ENCODE measurements at places on chromosomes 7 and 10. TPM values are rescaled to one million over a fixed set of nuclear protein-coding genes. Genes with fewer than 3 reads are reported as not detected.
A peak's percentile ranks its signal among the peaks of the same experiment; 100 is the strongest.

IGFBP3 gene
- total RNA-seq = 67.4 TPM

- no peak for DNase-seq
Measured at GRCh38 chr10:34674176-34674575, 140.9 kb downstream of the PARD3 start.

ATG9B gene
- total RNA-seq = 1.2 TPM

GRCh38 chr7:70782796-70783195 lies 349.1 kb upstream of the GALNT17 start:
- DNase-seq = no peak

DNA sequence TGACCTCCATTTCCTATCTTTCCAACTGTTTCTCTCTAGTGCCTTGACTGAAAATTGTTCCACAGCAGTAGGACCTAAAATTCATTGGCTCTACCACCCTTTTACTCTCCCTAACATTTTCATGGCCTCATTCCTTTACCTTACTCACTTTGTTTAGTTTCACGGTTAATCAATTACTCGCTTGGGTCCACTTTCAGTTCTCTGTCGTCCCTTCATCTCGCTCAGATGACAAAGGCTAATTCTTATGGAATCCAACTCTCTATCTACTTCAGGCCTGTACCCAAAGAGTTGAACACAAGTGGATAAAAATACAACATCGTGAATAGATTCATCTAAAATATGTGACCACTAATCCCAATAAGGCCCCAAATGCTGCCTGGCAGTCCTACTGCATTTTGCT lies 85.9 kb upstream of the ADO start:
- no peak for DNase-seq

- no peak for DNase-seq
Measured at GRCh38 chr10:129332476-129332875, 134.6 kb upstream of the MGMT start.

DNA sequence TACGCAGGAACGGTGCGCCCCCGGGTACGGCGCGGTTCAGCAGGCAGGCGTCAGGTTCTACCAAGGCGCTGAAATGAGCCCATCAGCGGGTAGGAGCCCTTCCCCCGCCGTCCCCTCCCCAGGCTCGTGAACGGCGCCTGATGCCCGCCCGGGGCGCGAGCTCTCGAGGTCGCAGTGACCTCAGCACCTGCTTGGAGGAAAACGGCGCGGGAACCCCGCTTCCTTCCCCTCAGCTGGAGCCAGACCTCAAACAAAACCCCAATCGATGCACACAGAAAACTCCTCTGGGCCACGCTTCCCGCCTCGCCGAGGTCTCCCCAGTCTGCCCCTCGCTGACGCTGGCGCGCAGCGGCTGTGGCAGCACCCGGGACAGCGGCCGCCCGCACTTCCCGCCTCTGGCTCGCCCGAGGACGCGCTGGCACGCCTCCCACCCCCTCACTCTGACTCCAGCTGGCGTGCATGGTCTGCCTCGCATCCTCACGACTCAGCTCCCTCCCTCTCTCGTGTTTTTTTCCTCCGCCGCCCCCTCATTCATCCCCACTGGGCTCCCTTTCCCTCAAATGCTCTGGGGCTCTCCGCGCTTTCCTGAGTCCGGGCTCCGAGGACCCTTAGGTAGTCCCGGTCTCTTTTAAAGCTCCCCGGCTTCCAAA lies 514 bp upstream of the GAD2 start:
- no peak for DNase-seq

ABLIM1 gene
- 103 TPM for total RNA-seq

- DNase-seq = no peak
Measured at GRCh38 chr10:132959559-132959961, 17.2 kb upstream of the CFAP46 start.

DNA sequence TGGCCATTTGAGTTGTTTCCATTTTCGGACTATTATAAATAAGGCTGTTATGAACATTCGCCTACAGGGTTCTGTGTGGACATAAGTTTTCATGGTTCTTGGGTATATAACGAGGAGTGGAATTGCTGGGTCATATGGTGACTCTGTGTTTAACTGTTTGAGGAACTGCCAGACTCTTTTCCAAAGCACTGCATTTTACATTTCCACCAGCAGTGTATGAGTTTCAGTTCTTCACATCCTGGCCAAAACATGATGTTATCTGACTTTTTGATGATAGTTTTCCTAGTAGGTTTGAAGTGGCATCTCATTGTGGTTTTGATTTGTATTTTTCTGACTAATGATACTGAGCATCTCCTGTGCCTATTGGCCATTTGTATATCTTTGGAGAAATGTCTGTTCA lies 5.4 kb downstream of the SUV39H2 start:
- DNase-seq = no peak

- DNase-seq = no peak
Measured at GRCh38 chr7:48876087-48876486, 48.3 kb upstream of the CDC14C start.

DNA sequence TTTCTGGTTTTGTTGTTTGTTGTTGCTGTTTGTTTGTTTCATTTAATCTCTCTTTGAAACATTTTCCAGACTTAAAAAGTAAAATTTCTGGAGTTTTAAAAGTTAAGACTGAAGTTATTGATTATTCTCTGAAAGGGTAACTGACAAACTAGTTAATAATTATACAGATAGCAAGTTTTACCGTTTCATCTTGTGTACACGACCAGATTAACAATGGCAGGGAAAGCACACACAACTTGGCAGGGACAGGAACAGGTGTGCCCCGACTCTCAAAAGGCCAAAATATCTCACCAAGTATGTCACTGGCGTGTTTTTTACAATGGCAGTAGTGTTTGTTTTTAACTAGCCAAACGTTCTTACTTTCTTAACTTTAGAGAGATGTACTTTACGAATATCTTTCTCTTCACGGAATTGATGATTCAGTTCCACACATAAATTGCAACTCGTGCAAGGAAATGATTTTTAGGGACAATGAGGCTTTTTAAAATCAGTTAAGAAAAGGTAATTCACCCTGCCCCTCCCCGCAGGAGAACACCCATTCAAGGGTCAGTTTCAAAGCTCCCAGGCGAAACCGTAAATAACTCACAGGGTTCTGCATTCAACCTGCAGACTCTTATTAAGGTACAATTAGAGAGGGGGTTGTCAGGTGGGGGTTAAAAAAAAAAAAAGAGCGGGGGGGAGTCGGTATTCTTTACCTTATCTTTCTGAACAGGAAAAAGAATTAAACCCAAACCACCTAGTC lies 3.5 kb downstream of the CTBP2 start:
- peak; percentile 75 for DNase-seq

Data from mucosa of gallbladder (tissue), 1 donor.